ENCODE measurements at places on chromosomes 4 and X. TPM values are rescaled to one million over a fixed set of nuclear protein-coding genes. Genes with fewer than 3 reads are reported as not detected.

Gene PRKX
- total RNA-seq, result 8.1 TPM

Gene IL3RA
- total RNA-seq, result 13.5 TPM

Gene ANXA10
- 4.3 TPM for total RNA-seq

Gene FHDC1
- 0.27 TPM for total RNA-seq

Gene KCTD8
- total RNA-seq, result 1.8 TPM

Gene PAGE5
- total RNA-seq, result not detected

Gene CENPVL2
- total RNA-seq, result not detected

Gene IL1RAPL2
- total RNA-seq, result not detected

Gene VEGFD
- total RNA-seq, result 19.5 TPM

Gene POU4F2
- total RNA-seq, result not detected

Gene GAGE10
- not detected for total RNA-seq

Gene CLGN
- not detected for total RNA-seq

Gene SPANXD
- not detected for total RNA-seq

Gene NLRP2B
- total RNA-seq, result 0.95 TPM

Gene RENBP
- total RNA-seq, result 21.4 TPM

Gene TMA16
- total RNA-seq, result 36.5 TPM

Gene TMEM271
- total RNA-seq, result not detected

Gene SH3RF1
- 24.6 TPM for total RNA-seq

Gene HDX
- total RNA-seq, result 6.0 TPM

Gene BEND4
- total RNA-seq, result 0.28 TPM

Gene TCP11X2
- not detected for total RNA-seq

Gene ETDB
- total RNA-seq, result not detected

Gene UGT2B7
- total RNA-seq, result not detected

Gene ERAS
- not detected for total RNA-seq

Gene FRAS1
- total RNA-seq, result 2.0 TPM

Gene TEX13C
- total RNA-seq, result not detected

Gene TEC
- 12.8 TPM for total RNA-seq

Gene GPR82
- 0.41 TPM for total RNA-seq

Gene REPS2
- total RNA-seq, result 22.9 TPM

Gene PTPN13
- total RNA-seq, result 36.4 TPM

Gene HTN3
- not detected for total RNA-seq

Gene HSFX4
- total RNA-seq, result not detected

Gene SMIM31
- not detected for total RNA-seq

Gene C4orf50
- 0.14 TPM for total RNA-seq

Gene DIPK2B
- total RNA-seq, result 14.0 TPM

Gene P2RY8
- 4.0 TPM for total RNA-seq

Gene FAM236C
- total RNA-seq, result not detected

Gene ARR3
- total RNA-seq, result not detected

Gene SPATA4
- not detected for total RNA-seq
